T-helper 17 cell (primary cell): ENCODE measurements at places on chromosomes 13 and 19. TPM values are rescaled to one million over a fixed set of nuclear protein-coding genes. Genes with fewer than 3 reads are reported as not detected.

LRG1 gene
- total RNA-seq = 0.31 TPM

KCNJ14 gene
- 2.5 TPM for total RNA-seq

PDCD5 gene
- 28.4 TPM for total RNA-seq

GRCh38 chr13:101916775-101917474 is 464.4 kb downstream of the ITGBL1 start:
- no peak for DNase-seq
- no peak overlapping the region for H3K4me3 ChIP-seq
- H3K27me3 ChIP-seq = peaks cover 61% of the 10 kb centered on the region
- H3K36me3 ChIP-seq = peaks cover 2% of the 10 kb centered on the region
- H3K27ac ChIP-seq = no peak overlapping the region

- H3K27me3 ChIP-seq = peaks cover 29% of the 10 kb centered on the region
- H3K27ac ChIP-seq = peak overlapping the region; percentile 37
- peaks cover 4% of the 10 kb centered on the region for H3K4me1 ChIP-seq
- no peak overlapping the region for H3K4me3 ChIP-seq
- H3K36me3 ChIP-seq = no peaks in the 10 kb centered on the region
These were observed 18.0 kb upstream of the SERP2 start for GRCh38 chr13:44355621-44356020.

C19orf81 gene
- not detected for total RNA-seq

GRCh38 chr19:45556835-45557234 is 27.8 kb downstream of the OPA3 start:
- peak overlapping the region; percentile 51 for H3K27ac ChIP-seq
- H3K27me3 ChIP-seq = no peaks in the 10 kb centered on the region
- peak overlapping the region; percentile 39 for H3K4me3 ChIP-seq

GRCh38 chr13:74674720-74675119 is 540.5 kb upstream of the KLF12 start:
- H3K4me1 ChIP-seq = no peaks in the 10 kb centered on the region
- H3K27ac ChIP-seq = no peak overlapping the region
- no peak overlapping the region for H3K4me3 ChIP-seq
- H3K27me3 ChIP-seq = peaks cover 22% of the 10 kb centered on the region
- H3K36me3 ChIP-seq = no peaks in the 10 kb centered on the region

- no peaks in the 10 kb centered on the region for H3K27me3 ChIP-seq
- no peak overlapping the region for H3K4me3 ChIP-seq
- no peak for DNase-seq
- H3K36me3 ChIP-seq = peaks cover 6% of the 10 kb centered on the region
- H3K4me1 ChIP-seq = peaks cover 9% of the 10 kb centered on the region
These were observed 10.7 kb downstream of the SYMPK start for GRCh38 chr19:45852145-45852750.

DNA sequence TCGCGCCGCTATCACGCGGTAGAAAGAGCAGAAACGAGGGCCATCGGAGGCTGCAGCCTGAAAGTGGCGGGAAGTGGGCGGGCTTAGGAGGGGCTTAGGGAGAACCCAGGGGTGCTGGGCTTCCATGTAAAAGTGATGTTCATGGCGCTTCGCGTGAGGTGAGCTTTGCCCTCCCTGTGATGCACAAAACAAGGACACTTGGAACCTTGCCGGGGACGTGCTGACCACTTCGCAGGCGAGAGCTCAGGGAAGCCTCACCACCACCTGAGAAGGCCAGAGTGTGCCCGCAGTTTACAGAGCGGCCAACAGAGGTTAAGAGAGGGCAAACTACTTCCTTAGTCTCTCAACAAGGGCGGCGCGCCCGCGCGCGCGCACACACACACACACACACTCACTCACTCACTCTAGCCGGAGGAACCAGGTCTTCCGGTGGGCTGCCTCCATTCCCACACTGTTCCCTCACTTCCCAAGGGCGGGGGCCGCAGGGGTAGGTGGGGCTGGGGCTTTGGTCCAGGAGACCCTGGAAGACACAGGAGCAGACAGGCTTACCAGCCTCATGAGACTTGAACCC is 651 bp downstream of the GAPDHS start:
- peak overlapping the region; percentile 39 for H3K27ac ChIP-seq
- H3K4me3 ChIP-seq = peak overlapping the region; percentile 78
- peaks cover 38% of the 10 kb centered on the region for H3K27me3 ChIP-seq
- H3K4me1 ChIP-seq = peaks cover 13% of the 10 kb centered on the region
- H3K36me3 ChIP-seq = peaks cover 4% of the 10 kb centered on the region

DNA sequence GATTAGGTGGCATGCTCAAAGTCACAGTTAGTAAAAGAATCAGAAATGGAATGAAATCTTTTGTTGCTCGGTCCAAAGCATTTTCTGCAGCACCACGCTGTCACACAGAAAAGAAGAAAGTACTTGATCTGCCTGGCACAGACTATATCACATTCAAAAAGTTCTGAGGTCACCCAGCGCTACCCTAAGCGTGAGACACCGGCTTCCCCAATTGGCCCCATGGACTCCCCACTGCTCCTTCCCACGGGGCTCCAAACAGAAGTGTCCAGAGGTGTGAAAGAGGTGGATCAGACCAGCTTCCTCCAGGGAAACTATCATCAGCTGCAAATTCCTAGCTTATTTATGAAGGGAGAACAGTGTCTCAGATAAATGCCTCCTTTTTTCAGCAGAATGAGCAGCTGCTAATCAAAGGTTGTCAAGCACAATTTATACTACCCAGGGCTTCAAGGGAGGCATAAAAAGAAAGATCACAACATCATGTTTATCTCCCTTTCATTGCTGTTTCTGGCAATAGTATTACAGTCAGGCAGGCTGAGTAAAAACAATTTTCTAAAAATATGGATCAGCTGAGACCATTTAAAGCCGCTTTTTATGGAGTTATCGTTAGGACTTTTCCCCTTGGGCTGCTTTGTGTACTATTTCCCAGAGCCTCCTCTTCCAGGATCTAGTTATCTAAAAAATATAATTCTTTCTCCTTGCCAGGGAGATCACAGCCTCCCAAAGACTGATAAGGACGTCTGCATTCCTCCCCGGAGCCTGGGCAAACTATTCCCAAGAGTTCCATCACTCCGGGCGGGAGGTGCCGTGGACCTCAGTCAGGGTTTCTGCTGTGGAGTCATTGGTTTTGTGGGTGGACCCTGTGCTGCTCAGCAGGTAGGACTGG is 208.0 kb downstream of the LHFPL6 start:
- H3K4me1 ChIP-seq = no peaks in the 10 kb centered on the region
- no peak overlapping the region for H3K27ac ChIP-seq
- DNase-seq = no peak
- H3K27me3 ChIP-seq = peaks cover 14% of the 10 kb centered on the region
- H3K36me3 ChIP-seq = no peaks in the 10 kb centered on the region
- no peak overlapping the region for H3K4me3 ChIP-seq

GRCh38 chr19:42037649-42038048 is 32.4 kb downstream of the GRIK5 start:
- no peak overlapping the region for H3K4me3 ChIP-seq
- H3K27me3 ChIP-seq = peaks cover 16% of the 10 kb centered on the region
- H3K36me3 ChIP-seq = no peaks in the 10 kb centered on the region
- H3K4me1 ChIP-seq = peaks cover 12% of the 10 kb centered on the region

IQCN gene
- total RNA-seq = 16.5 TPM

DNA sequence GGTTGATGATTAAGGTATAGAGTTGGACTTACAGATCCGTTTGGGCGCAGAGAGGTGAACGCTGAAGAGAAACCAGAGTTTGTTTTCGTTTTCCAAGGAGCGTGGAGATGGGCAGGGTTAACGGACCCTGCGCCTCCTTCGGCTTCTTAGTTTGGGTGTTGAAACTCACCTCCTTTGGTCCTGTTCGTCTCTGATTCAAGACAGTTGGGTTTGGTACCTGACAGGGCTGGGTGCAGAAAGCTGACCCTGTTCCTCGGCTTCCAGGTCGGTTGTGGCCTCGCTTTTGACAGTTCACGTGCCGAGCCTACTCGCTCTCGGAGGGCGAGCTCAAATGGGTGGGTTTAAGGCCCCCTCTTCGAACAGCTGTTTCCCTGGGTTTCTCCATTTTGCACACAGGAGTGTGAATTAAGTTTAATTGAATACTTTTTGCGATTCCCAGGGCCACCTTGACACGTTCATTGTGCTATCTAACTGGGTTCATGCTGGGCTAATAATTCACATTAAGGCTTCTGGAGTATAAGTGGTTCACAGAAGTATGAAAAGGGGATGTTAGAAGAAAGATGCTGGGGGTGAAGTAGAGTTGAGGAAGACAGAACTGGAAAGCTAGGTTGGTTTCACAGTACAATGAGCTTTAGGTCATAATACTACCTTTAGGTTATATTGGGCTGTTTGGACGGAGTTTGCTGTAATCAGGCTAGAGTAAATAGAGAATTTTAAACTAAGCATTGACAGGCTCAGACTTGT is 638 bp downstream of the USPL1 start:
- peaks cover 6% of the 10 kb centered on the region for H3K36me3 ChIP-seq
- H3K27ac ChIP-seq = no peak overlapping the region
- no peak overlapping the region for H3K4me3 ChIP-seq
- peaks cover 20% of the 10 kb centered on the region for H3K4me1 ChIP-seq

- no peak overlapping the region for H3K4me3 ChIP-seq
- no peak for DNase-seq
These were observed 52.4 kb downstream of the ZNF676 start for GRCh38 chr19:22144394-22144793.

DNA sequence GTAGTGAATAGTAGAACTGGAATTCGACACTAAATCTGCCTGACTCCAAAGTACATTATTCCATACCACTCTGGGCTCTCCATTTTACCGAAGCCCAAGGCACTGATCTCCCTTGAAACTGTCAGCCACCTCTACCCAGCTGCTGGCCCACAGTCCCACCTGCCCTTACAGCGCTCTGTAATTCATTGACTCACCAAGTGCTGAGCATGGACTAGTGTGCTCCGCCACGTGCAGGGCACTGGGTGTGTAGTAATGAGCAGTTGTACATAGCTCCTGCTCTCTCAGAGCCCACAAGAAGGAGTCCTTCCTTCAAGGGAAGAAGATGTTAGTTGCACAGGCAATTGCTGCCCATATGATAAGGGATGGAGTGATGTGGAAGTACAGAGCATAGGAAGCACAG is 76.6 kb upstream of the SIAH3 start:
- H3K27ac ChIP-seq = no peak overlapping the region
- peaks cover 9% of the 10 kb centered on the region for H3K4me1 ChIP-seq
- H3K27me3 ChIP-seq = peaks cover 41% of the 10 kb centered on the region
- no peak for DNase-seq
- peaks cover 3% of the 10 kb centered on the region for H3K36me3 ChIP-seq

SYNGR4 gene
- total RNA-seq = not detected

OLFM4 gene
- not detected for total RNA-seq

DNA sequence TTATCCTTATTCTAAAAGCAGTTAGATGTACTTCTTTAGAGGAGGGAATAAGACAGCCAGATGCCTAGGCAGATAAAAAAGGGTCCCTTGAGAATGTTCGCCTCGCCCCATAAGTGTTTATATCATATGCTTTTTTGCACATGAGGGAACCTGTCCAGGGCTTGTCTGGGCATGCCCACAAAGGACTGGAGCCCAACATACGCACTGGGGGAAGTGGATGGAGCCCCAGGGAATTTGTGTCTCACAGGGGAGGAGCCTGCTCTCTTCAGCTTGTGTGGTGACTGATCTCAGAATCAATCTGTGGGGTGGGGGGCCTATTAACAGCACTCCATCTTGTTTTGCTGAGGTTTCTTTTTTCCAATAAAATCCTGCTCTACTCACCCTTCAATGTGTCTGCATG is 22.6 kb downstream of the MED4 start:
- H3K36me3 ChIP-seq = peaks cover 7% of the 10 kb centered on the region
- no peak overlapping the region for H3K4me3 ChIP-seq
- H3K4me1 ChIP-seq = peaks cover under 1% of the 10 kb centered on the region
- no peak for DNase-seq
- no peaks in the 10 kb centered on the region for H3K27me3 ChIP-seq

- peaks cover 7% of the 10 kb centered on the region for H3K4me1 ChIP-seq
- H3K27ac ChIP-seq = no peak overlapping the region
- H3K4me3 ChIP-seq = no peak overlapping the region
- no peaks in the 10 kb centered on the region for H3K36me3 ChIP-seq
These were observed 16.3 kb upstream of the DOCK6 start for GRCh38 chr19:11278670-11279069.

DNA sequence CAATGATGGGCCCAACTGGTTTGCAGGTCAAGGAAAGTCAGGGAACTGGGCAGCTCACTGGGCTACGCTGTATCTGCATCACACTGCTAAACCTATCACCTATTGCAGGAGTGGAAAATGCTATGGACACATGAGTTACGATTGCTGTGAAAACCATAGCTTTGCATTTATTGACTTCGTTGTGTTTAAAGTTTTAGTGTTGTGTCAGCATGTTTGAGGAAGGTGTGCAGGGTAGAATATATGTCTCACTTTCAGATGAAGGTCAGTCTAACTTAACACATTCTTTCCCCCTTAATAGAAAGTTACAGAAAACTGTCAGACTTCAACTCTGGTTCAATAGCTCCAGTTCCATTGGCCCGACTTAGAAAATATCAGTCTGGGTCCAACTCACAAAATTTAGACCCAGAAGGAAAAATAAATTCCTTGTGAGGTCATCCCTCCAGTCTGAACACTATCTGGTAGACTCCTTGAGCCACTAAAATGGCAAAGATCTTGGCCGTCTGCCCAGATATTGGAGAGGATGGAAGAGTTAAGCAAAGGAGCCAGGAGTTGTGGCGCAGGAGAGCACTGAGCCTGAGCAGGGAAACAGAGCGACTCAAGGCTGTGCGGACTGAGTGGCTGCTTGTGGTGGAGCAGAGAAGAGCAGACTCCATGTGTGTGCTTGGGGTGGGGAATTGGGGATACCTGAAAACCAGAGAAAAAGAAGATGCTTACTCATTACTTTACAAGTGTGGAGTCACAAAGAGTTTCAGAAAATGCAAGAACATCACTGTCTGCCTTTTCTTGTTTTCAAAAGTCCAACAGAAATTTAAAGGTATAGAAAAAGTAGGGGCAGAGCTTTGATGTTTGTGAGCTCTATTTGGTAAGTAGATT is 518.5 kb downstream of the FGF9 start:
- peak overlapping the region; percentile 1 for H3K27ac ChIP-seq
- DNase-seq = no peak
- no peaks in the 10 kb centered on the region for H3K27me3 ChIP-seq
- H3K36me3 ChIP-seq = no peaks in the 10 kb centered on the region
- H3K4me3 ChIP-seq = no peak overlapping the region

DNA sequence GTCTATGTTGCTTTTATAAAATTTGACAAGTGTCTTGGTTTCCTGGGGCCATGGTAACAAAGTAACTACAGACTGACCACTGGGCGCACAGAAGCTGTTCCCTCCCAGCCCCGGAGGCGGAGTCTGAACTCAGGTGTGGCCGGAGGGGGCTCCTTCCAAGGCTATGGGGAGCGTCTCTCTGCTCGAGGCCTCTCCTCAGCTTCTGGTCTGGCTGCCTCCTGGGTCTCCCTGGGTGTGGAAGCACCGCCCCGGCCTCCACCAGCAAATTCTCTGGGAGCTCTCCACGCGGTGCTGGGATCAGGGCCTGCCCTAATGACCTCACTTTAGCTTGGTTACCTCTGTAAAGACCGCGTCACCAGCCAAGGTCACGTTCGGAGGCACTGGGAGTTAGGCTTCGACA is 45.7 kb upstream of the F7 start:
- H3K4me3 ChIP-seq = no peak overlapping the region
- no peak for DNase-seq
- H3K27me3 ChIP-seq = no peaks in the 10 kb centered on the region
- H3K36me3 ChIP-seq = peaks cover 2% of the 10 kb centered on the region
- H3K27ac ChIP-seq = no peak overlapping the region

PEAK3 gene
- not detected for total RNA-seq

ZSCAN1 gene
- not detected for total RNA-seq
